Renal cortex interstitium (tissue), 15 donors: ENCODE measurements at places on chromosomes 7 and 10.

DNA sequence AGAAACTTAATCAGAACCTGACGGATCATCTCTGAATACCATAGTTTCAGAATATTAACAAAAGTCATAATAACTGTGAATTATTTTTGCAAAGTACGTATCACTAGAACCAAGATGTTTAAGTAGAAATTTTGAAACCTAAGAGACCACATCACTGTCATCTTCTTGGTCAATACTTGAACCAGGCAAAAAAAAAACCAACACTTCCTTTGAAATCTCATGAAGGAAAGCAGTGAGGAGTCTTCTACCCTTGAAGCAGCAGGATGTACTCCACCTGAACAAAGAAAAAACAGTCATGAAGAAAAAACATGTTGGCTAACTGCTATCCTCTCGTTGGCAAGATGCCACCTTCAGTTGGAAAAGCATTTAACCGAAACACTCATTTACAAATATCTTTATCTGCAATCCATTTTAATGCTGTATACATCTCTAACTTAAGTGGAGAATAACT, 82.4 kb downstream of the SRPK2 start:
- DNase-seq = no peak

- no peak for DNase-seq
Measured at GRCh38 chr10:4822208-4822607, 3.8 kb upstream of the AKR1E2 start.

DNA sequence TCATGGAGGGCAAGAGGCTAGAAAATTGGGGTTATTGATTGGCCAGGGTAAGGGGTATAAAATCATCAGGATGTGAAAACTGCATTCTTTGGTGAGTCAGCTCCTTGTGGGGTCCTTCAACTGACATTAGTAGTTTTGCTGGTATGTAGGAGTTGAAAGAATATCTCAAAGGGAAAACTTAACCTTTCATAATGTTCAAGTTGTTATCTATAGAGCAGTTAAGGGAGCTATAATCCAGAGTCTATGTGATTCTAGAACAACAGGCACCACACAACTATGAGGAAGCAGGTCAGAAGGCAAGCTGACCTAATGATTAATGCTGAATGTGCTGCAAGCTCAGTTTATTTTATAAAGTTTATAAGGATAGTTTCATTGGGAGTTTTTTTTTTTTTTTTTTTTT, 13.7 kb downstream of the PRPS1L1 start:
- DNase-seq = no peak

DNA sequence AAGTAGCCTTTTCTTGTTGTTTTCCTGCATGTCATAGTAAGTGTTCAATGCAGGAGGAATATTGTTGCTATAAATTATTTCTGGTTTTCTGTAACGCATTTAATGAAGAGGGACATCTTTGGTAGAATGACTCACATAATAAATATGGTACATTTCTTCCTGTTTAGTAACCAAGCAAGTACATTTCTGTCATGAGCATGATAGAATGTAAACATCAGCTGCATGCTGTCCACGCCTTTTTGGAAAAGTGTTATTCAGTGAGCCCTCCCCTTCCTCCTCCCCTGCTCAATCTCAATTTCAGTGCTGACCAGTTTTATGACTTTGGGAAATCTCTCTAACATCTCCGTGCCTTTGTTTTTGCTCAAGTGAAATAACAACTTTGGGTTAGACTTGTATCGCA, 664.0 kb downstream of the XPNPEP1 start:
- no peak for DNase-seq

GRCh38 chr10:79093658-79094411, 25.1 kb downstream of the ZMIZ1 start:
- no peak for DNase-seq

DNA sequence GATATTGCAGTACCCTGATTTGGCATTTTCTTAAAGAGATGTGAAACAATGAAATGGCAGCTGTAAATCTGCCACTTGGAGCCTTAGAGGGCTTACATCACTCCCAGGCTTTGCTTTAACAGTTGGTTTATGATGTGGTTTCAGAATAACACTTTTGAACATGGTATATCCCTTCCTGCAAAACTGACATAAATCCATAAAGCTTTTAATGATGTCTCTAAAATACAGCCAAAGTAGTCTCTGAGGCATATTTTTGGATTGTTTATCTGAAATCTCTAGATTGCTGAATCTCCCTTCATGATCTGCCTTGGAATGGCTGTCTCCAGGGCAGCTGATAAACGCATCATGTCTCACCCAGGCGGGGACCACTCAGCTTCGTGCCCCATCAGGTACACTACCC, 377.8 kb upstream of the C7orf33 start:
- no peak for DNase-seq

GRCh38 chr10:116699049-116699448, 43.3 kb downstream of the HSPA12A start:
- no peak for DNase-seq

DNA sequence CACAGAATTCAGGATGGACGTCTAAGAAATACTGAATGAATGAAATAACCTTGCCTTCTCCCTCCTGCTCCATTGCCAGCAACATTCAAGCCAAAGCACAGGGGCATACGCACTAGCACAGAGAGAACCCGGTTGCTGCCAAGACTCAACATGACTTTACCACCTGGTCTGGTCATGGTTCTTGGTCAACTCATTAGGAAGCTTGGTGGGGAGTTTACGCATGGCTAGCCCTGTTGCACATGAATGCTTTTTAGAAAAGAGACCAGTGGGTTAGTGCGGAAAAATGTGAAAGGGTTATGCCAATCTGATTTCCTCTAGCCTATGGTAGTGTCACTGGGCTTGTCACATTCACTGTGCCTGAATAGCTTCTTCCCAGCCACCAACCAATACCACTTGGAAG, 187.6 kb upstream of the NEBL start:
- DNase-seq = no peak

DNA sequence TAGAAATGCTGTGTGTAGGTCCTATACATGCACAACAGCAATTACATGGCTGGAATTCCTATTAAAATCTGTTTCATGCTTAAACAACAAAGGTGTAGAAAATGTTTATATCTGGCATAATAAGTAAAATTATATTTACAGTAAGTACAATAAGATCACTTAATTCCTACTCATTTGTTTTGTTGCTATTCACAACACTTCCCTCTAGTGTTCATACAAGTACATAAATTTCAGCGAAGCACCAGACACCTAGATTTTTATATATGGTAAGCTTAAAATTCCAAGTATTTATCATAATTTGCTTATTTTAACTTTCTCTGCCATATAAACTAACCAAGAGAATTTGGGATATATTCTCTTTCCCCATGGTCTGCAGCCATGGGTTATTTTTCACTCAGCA, 51.8 kb upstream of the ANK3 start:
- no peak for DNase-seq

- no peak for DNase-seq
Measured at GRCh38 chr10:96341219-96342182, 17.3 kb downstream of the OPALIN start.
